Caudate nucleus (tissue), 63 donors: ENCODE measurements at places on chromosomes 7 and 10.

GRCh38 chr10:128764190-128764589 lies 638.0 kb upstream of the MKI67 start:
- no peak for DNase-seq

- no peak for DNase-seq
These were observed 257.2 kb downstream of the TWIST1 start for GRCh38 chr7:18860221-18860620.

DNA sequence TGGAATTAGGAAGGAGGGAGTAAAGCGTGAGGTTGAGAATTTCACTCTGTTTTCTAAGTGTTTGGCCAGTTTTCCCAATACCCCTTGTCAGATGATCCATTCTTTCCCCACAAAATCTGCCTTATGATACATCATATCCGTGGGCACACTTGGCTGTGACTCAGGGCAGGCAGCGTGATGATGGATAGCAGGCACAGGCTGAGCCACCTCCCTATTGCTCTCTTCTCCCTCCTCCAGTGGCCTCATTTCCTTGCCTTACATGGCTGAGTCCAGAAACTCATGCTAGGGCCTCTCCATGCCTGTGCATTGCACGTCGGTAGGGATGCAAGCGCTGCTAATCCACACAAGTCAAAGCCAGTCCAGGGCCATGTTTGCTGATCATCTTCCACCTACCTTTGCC lies 128.3 kb downstream of the AMPH start:
- no peak for DNase-seq

DNA sequence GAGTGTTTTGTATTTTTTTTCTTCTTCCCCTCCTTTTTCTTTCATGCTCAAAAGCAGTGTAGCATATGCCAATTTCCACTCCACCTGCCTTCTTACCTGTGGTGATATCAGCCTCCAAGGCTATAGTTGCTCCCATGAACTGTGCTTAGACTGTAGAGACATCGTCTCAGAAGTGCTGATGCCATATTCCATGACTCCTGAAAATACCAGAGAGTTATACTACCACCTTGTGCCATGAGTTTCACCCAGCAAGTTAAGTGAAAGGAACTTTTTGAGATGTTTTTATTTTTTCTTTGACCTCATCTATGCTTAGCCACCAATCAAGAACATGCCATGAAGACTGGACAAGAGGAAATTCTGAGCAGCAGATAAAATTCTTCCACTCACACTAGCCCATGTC lies 142.8 kb upstream of the SEMA3E start:
- no peak for DNase-seq

- no peak for DNase-seq
These were observed 178.5 kb downstream of the ARID5B start for GRCh38 chr10:62079885-62080559.

GRCh38 chr10:98361131-98362025 lies 53.6 kb downstream of the PYROXD2 start:
- peak; percentile 54 for DNase-seq

GRCh38 chr10:88538048-88538447 lies 45.1 kb downstream of the RNLS start:
- DNase-seq = no peak

- no peak for DNase-seq
These were observed 6.5 kb downstream of the BLVRA start for GRCh38 chr7:43764807-43765491.

DNA sequence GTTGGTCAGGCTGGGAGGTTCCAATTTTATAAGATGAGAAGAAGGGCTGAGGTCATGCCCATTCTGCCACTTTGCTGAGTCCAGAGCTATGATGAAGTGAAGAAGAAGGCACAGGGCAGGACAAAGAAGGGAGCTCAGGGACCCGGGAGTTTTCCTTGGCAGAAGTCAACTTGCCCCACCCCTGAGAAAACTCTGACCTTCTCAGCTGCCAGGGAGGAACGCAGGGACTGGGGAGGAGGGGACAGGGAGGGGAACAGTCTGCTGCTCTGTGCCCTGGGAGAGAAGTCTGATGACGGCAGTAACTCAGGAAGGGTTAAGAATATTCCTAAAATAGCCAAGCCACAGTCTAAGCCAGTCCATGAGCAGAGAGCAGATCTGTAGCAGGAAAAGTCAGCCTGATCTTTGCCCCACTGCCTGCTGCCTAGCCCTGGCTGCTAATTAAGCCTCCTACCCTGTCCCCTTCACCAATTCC lies 11.7 kb downstream of the ADIRF start:
- no peak for DNase-seq

GRCh38 chr7:133678137-133678814 lies 425.4 kb downstream of the EXOC4 start:
- DNase-seq = no peak

GRCh38 chr10:131032329-131033165 lies 279.0 kb downstream of the TCERG1L start:
- no peak for DNase-seq

- no peak for DNase-seq
These were observed 1.1 kb downstream of the STRA8 start for GRCh38 chr7:135234727-135235126.

- no peak for DNase-seq
These were observed 137.6 kb downstream of the RAMP3 start for GRCh38 chr7:45295222-45295621.

- DNase-seq = no peak
These were observed 5.0 kb upstream of the CALML5 start for GRCh38 chr10:5504146-5505072.

DNA sequence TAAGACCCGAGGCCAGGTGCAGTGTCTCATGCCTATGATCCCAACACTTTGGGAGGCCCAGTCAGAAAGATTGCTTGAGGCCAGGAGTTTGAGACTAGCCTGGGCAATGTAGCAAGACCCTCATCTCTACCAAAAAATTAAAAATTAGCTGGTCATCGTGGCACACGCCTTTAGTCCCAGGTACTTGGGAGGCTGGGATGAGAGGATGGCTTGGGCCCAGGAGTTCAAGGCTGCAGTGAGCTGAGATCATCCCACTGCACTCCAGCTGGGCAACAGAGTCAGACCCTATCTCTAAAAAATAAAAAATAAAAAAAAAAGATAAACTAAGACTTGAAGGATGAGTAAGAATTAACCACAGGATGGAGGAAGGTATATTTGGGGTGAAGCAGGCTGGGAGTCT lies 77.9 kb downstream of the JCAD start:
- no peak for DNase-seq

- DNase-seq = no peak
These were observed 936 bp upstream of the TCERG1L start for GRCh38 chr10:131312478-131312836.

DNA sequence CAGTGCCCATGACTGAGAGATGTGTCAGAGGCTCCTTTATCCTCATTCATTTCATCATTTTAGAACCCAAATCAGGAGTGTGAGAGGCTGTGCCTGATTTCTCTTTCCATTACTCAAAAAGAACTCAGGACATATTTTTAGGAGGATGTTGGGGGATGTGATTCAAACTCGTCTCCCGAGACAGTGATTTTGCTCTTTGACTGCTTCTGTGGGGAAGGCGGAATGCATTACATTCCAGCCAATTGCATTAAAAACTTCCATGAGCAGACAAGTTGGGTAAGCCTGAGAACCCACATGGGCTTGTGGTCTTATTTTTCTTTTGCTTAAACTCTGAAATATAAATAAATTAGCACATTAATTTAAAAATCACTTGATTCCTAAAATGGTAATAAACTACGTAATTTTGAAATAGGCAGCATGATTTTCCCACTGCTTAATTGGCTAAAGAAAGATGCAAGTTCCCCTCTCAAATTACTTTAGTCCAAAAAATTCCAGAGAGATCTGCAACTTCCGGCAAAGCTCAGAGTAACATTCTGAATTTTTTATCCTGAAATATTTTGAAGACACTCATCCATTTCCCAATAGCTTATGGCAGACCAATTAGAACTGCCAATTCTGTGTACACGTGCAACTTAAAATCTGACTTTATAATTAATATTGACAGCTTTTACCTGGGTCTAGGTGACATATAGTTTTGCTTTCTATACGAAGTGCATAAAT lies 185.6 kb downstream of the C7orf25 start:
- DNase-seq = no peak

- no peak for DNase-seq
These were observed 322.7 kb upstream of the PFKP start for GRCh38 chr10:2744547-2745200.

DNA sequence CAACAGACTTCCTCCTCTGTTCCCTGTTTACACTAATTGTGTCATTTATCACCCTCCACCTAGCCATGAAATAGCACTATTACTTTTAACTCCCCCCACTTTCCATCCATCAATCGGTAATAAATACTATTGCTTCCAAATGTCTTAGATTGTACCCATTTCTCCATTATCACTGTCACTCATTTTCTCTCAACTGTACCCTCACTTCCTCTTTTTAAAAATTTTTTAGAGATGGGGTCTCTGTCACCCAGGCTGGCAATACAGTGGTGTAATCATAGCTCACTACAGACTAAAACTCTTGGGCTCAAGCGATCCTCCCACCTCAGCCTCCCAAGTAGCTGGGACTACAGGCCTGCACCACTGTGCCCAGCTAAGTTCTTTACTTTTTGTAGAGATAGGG lies 123.5 kb upstream of the EGR2 start:
- no peak for DNase-seq

- DNase-seq = no peak
These were observed 283.5 kb upstream of the ADARB2 start for GRCh38 chr10:2020836-2021235.

DNA sequence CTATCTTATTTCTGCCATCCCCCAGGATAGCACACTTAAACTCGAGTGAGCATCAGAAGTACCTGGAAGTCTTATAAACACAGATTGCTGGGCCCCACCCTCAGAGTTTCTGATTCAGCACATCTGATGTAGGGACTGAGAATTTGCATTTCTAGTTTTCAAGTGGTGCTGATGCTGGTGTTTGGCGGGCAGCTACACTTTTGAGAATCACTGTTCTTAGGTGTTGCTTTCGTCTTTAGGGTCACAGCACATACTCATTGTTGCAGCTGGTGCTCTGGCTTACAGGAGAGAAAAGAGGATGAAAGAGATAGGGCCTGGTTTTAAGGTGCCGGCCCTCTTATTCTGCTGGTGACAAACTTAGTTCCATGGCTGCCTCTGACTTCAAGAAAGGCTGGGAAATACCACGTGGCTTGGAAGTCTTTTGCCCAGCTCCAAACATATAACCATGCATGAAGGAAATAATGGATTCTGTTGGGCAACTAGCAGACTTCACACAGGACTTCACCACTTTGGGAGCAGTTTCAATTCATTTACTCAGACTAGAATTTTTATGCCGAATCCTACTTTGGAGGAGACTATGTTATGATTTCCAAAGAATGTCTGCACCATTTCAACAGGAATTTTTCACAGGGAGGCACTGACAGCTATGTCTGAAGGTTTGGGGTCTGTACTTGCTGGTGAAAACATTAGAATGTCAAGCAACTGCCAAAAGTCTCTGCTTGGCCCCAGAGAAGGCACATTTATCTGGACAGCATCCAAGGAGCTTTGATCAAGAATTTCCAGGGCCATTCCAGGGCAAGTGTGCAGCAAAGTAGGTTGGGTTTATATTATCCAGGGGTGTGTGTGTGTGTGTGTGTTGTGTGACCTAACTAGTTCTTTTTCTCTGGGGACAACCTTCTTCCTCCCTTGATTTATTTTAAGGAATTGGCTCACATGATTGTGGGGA lies 6.9 kb upstream of the MINDY4 start:
- DNase-seq = no peak

GRCh38 chr7:139439375-139439774 lies 44.1 kb downstream of the KLRG2 start:
- DNase-seq = no peak

- no peak for DNase-seq
These were observed 62.0 kb downstream of the ENTPD1 start for GRCh38 chr10:95818010-95818409.

DNA sequence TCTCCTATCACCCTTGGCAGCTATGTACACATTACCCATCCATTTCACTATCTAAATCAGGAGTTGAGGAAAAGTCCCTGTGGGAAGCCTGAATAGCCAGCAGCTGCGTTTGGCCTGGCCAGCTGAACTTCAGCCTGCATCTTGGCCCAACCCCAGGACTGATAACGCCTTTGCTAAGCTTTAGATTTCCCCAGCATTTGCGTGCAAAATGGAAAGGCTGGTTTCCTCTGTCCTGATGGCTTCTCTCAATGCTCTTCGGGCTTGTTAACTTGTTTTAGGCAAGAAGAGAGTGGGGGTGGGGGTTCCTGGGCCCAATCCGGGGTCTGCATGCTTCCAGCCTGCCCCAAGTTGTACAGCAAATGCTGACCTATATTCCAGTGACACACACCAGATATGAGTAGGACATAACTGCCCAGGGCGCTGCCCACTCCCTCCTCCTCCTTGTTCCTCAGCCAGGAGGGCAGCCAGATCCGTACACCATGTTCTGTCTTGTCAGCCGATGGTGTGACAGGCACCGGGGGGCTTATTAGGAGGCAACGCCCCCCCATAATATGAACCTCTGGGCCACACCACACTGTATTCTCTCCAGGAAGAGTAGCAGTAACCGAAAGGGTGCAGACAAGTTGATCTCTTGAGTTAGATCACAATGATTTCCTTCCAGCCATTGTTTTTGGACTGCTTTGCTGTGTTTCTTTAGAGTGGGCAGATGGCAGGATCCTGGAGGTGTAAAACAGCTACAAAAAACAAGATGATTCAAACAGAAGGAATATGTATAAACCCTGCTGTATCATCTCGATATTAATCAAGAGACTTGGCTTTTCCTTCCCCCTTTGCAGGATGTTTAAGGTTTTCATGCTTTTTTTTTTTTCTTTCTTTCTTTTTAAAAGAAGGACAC lies 339.0 kb downstream of the RNLS start:
- DNase-seq = no peak

DNA sequence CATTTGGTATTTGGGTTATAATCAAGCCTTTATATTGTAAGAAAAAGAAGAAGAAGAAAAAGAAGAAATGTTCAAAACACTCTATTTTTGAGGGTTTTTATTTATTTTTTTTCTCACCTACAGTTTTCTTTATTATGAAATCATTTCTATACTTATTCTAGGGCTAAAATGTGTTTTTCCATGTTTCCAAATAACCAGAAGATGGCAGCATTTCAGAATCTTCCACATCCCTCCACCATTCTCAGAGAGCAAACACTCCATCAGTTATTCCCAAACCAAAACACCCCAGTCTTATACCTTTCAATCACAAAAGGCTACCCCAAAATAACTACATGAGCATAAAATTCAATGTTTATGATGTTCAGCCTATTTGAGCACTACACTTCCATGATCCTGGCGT lies 38.7 kb upstream of the PPP1R17 start:
- no peak for DNase-seq
